ENCODE measurements at places on chromosomes 7 and 10.
A peak's percentile ranks its signal among the peaks of the same experiment; 100 is the strongest.

DNA sequence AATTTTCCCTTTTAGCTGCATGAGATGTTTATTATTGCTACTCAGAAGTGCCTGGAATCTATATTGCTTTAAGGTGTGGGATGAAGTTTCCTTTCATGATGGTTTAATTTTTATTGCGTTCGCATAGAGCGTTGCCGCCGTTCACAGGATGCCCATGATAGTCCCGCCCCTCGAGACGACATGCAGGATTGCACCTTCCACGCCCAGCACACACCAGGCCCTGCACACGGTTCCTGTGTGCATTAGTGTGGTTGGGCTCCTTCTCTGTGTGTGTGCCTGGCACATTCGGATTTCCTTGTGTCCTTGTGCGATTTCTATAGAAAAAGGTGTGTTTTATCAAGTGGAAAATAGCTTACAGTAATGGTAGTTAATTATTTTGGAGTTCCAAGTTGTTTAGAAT is 42.1 kb downstream of the MGMT start:
- DNase-seq, result no peak

GRCh38 chr7:80526472-80526871 is 14.6 kb upstream of the GNAT3 start:
- DNase-seq, result no peak

- no peak for DNase-seq
Measured at GRCh38 chr7:115356139-115356746, 434.3 kb downstream of the MDFIC start.

- no peak for DNase-seq
Measured at GRCh38 chr7:131595699-131596098, 39.3 kb upstream of the PODXL start.

DNA sequence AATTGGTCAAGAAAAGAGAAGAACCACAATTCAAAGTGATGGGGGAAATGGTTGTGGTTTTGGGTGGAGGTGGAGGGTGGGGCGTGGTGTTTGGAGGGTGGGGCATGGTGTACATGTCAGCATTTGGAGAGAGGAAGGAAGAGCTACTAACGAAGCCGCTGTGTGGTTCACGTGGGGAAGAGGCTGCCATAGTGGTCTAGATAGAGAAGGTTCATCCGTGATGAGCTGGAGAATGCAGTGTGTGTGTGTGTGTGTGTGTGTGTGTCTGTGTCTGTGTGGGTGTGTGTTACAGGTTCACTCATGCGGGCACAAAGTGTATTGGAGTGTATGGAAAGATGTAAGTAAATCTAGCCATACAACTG is 6.1 kb upstream of the VCL start:
- DNase-seq, result no peak

DNA sequence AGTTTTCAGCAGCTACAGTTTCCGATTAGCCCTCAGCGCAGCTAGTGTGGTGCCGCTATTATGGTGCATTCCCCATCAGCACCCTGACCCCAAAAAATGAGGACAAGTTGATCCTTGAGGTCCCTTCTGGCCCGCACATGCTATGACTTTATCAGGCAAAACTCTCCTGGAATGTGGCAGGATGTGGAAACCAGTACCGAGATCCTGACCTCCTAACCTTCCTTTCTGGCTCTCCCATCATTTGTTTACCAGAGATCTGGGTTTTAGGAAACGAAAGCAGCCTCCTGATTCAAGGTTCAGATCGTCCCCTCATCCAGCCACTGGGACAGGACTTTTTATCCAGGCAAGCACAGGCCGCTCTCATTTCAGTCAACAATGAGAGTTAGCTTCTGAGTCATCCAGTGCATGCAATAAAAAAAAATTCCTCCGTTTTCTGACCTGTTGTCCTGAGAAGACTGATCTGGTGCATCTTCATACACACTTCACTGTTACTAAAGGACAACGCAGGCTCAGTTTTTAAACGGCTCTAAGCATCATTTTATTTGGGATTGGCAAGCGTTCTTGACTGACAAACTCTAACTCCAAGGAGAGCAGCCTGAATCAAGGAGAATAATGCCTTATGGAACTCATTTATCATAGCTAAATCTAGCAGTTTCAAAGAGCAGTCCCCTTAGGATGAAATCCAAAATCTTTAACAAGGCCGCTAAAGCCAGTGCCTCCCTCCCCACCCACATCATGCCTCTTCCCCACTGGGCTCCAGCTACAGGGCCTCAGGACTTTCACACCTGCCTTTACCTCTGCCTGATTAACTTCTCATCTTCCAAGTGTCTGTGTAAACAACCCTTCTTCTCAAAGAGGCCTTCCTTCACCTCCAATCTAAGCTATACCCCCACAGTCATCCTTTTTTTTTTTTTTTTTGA is 17.1 kb downstream of the PDLIM1 start:
- no peak for DNase-seq

DNA sequence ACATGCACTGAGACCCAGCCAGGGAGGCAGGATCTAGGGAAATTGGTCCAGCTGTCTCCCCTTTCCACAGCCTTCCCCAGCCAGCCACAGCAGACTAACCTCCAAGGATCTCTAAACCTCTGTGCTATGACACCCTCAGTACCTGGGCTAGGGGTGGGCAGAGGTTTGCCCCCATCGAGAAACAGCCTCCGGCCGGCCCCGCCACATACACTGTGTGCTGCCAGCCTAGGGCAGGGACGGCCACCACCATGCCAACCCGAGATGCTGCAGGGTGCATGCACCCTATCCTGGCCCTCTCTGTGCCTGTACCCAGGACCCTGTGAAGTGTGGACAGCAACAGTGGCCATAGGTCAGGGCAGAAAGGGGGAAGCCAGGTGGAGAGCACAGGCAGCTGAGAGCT is 58.1 kb downstream of the PARP12 start:
- DNase-seq, result no peak

GRCh38 chr7:48301201-48301600 is 129.9 kb downstream of the ABCA13 start:
- no peak for DNase-seq

DNA sequence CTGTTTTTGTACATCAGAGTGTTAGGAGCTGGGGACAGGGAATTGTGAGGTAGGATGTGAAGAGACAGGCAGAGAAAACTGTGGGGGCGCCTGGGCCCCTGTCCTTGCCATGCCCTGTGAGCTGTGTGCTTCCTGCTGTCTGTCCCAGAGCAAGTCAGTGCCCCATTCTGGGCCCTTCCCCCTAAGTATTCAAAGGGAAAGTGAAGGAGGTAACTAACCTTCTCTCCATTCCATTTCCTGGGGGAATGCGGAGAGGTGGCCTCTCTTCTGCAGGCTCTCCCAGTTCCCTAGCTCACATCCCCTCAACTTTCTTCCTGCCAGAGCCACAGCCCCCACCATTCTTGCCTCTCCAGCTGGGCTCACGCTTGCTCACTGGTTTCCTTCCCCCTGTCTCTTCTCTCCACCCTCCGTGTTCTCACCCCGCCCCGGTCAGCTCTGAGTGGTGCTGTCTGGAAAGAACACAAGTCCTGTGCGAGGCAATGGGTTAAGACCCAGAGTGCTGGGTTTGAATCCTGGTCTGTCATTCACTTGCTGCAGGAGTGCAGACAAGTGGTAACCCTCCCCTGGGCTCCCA is 9.7 kb upstream of the VSIR start:
- DNase-seq, result no peak

GRCh38 chr10:81019029-81019890 is 481.6 kb downstream of the SH2D4B start:
- DNase-seq, result peak; percentile 74

DNA sequence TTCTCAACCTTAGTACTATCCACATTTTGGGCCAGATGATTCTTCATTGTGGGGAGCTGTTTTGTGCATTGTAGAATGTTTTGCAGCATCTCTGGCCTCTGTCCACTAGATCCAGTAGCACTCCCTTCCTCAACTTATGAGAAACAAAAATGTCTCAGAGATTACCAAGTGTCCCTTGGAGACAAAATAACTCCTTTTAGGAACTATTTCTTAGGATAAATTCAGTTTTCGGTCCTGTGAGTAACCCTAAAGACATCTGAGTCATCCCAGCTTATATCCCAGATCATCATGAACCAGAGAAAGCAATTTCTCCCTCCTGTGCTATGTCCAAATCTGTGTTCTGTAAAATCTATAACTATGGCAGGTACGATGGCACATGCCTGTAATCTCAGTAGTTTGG is 266.6 kb upstream of the PHYHIPL start:
- DNase-seq, result no peak

DNA sequence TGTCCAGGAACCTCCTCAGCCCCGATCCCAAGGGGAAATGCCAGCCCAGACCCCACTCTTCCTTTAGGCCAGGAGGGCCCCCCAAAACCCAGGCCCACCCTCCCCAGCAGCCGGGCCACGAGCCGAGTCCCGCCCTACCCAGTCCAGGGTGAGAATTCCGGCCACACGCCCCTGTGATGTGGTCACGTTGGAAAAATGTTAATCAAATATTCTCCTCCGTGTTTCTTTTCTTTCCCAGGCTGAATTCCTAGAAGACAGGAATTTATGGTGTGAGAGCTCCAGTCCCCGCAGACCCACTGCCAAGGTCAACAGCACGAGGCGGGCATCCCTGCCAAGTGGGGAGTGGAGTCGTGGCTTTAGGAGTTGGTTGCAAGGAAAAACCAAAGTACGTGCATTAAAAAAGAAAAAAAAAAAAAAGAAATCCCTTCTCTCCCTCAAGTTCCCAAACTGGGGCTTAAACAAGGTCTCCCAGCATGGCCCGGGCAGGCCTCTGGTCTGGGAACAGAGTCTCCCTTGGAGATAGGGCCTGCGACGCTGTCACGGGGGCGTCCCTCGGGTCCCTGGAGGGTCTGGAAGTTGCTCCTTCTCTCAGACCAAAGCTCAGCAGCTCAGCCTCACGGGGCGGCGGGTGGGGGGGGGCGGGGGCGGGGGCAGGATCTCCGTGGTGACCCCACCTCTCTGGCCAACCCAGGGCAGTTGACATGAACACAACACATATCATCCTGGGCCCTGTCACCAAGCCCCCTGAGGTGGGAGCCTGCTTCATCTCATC is 28.1 kb upstream of the ELN start:
- DNase-seq, result no peak

DNA sequence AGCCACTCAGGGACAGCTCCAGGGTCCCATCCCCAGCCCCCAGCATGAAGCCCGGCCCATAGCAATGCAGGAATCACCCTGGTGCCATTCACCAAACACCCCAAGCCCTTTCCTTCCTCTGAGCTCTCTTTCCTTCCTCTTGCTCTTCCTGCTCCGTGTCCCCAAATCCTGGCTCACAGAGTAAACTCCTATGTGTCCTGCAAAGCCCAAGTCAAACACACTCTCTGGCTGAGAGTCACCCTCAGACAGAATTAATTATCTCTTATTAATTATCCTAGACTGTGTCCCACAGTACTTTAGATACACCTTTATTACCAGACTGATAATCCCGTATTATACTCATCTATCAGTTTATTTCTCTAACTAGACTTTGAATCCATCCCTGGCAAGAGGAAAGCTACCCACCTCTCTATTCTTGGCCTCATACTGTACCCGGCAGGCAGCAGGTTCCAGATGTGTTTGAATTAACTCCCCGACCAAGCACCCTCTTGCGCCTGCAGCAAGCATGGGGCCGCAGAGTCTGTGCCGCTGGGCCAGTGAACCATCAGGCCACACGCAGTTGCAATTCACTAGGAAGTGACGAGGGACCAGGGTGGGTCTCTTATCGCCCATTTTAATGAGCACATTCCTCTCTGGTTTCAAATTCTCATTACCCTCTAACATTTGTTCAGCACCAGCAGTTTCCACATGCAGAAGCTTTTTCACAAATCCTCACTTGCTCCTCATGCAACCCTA is 86.7 kb downstream of the PRKAG2 start:
- no peak for DNase-seq

- peak; percentile 72 for DNase-seq
Measured at GRCh38 chr10:120949609-120950031, 98.5 kb downstream of the WDR11 start.

DNA sequence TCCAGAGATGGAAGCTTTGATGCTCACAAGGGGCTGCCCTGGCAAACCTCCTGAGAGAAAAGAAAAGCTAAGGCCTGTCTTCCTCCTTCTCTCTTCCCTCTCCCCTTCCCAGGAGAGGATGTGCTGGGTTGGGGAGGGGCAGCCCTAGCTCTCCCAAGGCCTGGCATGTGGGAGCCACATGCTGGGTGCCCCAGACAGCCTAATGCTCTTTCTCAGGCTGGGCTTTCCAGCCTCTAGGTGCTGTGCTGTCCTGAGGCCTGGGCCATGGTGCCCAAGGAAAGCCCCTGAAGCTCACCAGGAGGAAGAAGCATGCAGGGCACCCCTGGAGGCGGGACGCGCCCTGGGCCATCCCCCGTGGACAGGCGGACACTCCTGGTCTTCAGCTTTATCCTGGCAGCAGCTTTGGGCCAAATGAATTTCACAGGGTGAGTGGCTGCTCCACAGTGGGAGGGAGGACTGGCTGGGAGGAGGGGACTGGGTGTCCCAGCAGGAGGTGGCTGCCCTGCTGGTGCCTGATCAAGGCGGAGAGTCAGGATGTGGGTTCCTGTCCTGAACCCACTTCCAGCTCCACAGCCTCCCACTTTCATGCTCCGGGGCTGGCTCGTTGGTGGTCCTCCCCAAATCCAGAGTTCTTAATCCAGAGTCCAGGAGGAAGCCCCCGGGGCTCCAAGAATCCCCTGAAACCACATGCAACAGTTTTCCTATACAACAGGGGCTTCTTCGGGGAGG is 1.7 kb downstream of the CPA5 start:
- no peak for DNase-seq

DNA sequence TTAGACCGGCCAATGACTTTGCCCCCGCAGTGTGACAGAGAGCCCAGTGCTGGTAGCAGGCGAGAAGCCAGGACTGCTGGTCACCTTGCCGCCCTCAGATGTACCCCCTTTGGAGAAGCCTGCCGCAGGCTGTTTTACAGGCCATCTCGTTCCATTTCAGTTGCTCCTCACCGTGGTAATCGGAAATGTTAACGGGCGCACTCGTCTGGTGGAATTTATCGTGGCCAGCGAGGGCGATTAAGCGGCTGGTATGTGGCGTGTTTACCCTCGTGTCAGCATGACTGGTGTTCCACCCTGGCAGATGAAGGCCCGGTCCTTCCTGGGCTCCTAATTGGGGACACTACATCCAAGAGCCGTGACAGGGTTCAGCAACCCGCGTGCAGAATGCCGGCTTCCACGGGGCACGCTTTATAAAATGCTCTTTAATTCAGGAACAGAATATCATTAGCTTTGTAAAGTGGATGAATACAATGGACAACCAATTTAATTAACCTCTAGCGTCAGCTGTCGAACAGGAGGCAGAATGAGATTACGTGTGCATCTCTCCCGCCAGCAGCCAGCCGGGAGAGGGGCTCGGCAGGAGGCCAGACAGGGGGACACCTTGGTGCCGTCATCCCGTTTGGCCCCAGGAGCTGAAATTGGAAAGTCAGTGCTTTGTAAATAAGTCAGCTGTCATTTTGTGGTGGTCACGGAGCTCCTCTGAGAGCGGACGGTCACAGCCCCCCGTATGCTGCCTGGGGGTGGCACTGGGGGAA is 108.3 kb downstream of the NKX6-2 start:
- DNase-seq, result peak; percentile 30

DNA sequence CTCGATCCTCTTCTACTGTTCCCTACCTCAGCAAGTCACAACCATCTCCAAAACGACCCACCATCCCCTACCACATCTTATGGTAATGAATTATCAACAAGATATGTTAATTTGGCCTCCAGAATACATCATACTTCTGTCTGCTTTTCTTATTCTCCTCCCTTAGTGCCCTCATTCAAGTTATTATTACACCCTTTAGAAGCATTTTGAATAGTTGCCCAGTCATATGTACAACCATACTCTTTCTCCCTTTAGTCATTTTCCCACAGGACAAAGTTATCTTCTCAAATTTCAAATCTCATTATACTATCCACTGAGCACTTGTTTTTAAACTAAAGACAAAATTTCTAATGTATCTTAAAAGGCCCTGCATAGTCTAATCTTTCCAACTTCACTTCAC is 71.0 kb downstream of the GNAT3 start:
- DNase-seq, result no peak

Data from endodermal cell (in vitro differentiated cells).